ENCODE measurements at places on chromosomes 16 and 17.
A peak's percentile ranks its signal among the peaks of the same experiment; 100 is the strongest.

DNA sequence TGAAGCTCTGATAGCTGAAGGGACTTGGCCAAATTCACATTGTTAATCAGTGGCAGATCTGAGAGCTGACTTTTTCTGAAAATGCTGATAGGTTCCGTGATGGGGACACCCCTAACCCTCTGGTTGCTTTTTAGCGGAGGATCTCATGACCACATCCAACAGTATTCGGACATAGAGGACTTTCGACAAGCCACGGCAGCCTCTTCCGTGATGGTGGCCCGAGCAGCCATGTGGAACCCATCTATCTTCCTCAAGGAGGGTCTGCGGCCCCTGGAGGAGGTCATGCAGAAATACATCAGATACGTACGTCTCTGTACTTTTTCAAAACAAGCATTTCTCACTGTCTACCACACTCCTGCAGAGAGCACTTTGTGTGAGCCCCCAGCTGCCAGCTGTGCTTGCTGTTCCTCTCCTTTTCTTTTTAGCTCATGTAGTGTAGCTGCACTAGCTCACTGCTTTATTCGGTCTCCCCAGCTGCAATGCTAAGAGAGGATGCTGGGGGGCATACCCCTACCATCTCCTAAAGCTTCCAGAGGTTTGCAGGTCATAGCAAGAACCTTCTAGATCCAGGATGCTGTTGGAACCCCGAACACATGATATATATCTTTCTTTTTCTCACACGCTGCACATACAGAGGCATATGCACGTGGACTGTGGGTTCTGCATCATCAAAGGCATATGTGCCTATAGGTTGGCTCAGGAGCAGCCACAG lies 14.2 kb upstream of the NFATC3 start:
- no peak for DNase-seq

GRCh38 chr17:78883533-78884131 lies 19.4 kb downstream of the CEP295NL start:
- peak; percentile 76 for DNase-seq

GRCh38 chr16:24430954-24431760 lies 108.2 kb upstream of the RBBP6 start:
- no peak for DNase-seq

DNA sequence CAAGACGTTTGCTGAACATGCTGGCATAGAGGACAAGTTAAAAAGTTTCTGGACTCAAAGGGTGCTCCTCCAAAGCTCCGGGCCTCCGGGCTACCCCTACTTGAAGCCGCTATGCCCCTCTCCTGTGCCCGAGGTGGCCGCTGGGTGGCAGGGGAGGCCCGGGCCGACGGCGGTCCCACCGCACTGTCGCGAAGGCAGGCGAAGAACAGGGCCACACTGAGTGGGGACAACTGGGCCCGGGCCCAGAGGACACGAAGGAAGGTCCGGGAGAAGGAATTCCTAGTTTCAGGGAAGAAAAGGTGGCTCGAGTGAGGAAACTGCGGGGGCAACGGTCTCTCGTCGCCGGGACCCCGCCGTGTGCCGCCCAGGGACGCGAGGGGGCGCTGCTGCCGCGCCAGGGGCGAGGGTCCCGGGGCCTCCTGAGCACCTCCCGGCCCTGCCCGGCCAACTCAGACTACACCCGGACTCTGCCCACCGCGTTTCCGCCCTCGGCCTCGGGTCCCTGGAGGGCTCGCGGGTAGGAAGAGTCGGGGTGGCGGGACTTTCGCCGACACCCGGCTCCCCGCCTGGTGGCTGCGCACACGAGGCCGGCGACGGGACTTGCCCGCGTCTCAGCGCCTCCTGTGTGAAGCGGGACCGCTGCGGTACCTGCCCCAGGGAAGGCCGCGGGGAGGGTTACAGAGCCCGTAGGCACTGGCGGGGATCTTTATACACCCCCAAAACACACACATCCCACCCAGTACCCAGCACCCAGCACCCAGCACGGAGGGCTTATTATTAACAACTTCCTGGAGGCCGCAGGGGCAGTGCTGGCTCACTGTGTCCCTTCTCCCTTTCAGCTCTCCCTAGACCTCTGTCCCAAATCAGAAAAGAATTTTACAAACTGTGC lies 772 bp upstream of the CHCT1 start:
- DNase-seq: no peak

GRCh38 chr17:39132192-39132610 lies 19.2 kb downstream of the PLXDC1 start:
- DNase-seq: no peak

DNA sequence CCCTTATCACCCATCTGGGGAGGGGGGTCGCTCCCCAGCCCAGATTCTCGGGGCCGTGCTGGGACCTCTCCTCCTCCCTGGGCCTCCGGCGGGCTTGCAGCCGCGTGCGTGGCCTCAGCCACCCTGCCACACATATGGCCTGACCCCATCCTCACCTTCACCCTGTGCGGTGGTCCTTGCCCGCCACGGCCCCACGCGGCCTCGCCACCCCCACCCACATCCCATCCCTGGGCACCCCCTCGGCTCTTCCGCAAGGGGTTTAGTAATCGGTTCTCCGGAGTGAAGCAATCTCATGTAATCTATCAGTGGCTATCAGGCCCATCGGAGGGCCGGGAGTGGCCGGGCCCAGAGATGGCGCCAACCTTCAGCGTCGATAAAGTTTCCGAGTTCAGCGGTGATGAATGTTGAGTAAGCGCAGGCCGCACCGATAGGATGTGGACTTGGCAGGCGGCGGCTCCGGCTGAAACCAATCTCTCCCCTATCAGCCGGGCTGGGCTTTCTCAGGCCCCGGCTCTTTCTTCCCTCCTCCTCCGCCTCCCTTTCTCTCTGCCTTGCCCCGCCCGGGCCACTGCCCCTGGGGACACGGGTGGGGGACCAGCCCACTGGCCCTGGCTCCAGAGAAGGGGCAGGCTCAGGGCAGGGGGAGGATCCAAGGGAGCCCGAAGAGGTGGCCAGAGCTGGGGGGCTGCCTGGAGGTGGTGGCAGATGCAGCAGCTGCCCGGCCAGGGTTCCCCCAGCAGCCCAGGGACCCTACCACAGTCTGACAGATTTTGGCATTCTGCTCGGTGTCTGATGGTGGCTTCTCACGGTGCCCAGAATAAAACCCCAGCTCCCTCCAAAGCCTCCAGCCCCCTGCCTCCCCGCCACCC lies 20.8 kb downstream of the ZFPM1 start:
- DNase-seq: no peak

- DNase-seq: no peak
These were observed 17.9 kb downstream of the MYO18A start for GRCh38 chr17:29162082-29162908.

DNA sequence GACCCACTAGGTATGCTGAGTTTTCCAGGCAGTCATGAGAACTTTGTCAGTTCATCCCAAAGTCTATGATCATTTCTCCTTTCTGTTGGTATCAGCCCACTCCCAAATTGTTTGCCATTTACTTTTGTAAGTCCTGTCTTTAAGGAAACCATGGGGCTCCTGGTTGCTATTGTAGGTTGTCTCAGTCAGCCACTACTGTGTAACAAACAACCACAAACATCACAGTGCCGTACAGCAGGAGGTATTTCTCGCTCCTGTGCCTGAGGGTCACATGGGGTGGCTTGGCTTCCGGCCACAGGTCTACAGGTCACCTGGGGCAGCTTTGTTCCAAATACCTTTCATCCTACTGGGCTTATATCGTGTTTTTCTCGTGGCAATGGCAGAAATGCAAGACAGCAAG lies 71.6 kb downstream of the C17orf67 start:
- no peak for DNase-seq

DNA sequence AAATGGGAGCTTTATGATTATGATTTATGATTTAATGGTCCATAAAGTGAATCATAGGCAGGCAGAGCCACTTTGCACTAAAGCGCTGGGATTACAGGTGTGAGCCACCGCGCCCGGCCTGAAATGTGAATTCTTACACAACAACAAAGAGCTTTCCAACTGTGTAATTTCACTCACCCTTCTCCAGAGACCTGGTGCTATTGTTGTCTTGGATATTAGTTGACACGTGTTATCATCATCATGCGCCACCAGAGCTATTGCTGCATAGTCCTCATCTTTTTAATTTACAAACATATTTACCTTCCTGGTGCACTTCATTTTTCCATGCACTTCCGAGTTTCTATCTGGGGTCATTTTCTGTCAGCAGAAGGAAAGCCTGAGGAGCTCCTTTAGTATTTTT lies 4.8 kb upstream of the UTS2R start:
- no peak for DNase-seq

- DNase-seq: peak; percentile 98
These were observed 11.6 kb upstream of the MARCHF10 start for GRCh38 chr17:62819511-62820221.

GRCh38 chr16:69435977-69436820 lies 11.8 kb downstream of the CYB5B start:
- no peak for DNase-seq

DNA sequence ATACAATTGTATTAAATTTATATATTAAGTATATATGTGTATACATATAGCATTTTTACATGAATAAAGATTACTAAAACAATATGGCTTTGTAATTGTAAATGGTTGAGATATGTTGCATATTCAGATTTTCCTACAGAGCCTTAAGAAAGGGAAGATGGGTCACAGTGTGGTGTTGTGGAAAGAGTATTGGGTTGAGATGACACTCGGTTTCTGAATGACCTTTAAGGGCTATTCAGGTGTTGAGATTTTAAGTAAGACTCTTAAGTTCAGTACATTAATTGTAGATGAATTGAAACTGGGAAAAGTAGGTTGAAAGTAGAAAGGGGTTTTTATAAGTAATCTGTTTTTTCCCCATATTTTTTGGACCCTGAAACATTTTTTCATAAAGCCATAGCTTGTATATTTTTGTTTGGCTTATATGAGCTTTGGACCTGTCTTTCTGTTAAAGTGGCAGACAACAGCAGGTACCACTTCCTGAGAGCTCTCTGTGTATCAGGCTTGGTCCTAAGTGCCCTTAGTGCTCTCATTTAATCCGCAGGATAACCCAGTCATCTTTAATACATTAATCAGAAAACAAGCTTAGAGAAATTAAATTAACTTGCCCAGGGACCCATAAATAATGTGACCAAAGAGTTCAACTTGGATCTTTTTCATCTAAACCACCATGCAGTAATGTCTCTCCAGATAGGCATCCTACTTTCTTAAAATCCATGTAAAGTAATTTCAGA lies 48.5 kb upstream of the MRC2 start:
- no peak for DNase-seq

DNA sequence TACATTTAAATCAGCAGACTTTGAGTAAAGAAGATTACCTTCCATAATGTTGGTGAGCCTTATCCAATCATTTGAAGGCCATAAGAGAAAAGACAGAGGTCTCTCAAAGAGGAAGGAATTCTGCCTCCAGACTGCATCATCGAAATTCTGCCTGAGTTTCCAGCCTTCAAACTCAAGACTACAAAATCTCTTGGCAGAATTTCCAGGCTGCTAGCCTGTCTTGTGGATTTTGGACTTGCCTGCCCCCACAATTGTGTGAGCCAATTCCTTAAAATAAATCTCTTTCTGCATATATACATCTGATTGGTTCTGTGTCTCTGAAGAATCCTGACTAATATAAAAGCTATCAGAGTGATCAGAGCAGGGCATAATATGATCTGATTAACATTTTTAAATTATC lies 216.6 kb upstream of the CPHXL start:
- DNase-seq: no peak

DNA sequence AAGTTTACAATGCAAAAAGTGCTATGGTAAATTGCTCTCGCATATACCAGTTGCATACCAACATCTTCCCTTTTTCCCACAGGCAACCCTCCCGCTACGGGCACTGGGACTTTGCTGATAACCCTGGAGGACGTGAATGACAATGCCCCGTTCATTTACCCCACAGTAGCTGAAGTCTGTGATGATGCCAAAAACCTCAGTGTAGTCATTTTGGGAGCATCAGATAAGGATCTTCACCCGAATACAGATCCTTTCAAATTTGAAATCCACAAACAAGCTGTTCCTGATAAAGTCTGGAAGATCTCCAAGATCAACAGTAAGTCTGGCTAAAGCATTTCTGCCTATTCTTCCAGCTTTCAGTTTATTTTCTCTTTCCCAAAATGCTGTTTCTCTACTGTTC lies 27.9 kb upstream of the HSBP1 start:
- DNase-seq: peak; percentile 15

- DNase-seq: no peak
These were observed 21.5 kb downstream of the GFOD2 start for GRCh38 chr16:67697422-67698185.

DNA sequence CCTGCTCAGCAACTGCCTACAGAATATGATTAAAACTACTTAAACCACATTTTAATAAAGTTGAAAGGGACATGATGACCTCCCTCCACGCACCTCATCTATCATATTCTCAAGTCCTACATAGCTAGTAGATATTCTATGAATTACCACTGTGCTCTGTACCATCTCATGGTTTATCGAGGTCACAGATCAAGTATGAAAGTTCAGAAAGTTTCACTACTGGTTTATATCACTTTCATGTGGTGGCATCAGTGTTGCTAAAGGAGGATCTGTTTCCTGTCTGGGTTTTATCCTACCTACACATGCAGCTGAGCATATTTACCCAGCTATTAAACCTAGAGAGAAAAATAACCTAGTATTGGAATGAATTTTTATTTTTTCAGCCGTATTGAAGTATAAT lies 214.9 kb upstream of the MON1B start:
- DNase-seq: no peak

- no peak for DNase-seq
These were observed 1.7 kb downstream of the ZNF469 start for GRCh38 chr16:88384222-88385111.

DNA sequence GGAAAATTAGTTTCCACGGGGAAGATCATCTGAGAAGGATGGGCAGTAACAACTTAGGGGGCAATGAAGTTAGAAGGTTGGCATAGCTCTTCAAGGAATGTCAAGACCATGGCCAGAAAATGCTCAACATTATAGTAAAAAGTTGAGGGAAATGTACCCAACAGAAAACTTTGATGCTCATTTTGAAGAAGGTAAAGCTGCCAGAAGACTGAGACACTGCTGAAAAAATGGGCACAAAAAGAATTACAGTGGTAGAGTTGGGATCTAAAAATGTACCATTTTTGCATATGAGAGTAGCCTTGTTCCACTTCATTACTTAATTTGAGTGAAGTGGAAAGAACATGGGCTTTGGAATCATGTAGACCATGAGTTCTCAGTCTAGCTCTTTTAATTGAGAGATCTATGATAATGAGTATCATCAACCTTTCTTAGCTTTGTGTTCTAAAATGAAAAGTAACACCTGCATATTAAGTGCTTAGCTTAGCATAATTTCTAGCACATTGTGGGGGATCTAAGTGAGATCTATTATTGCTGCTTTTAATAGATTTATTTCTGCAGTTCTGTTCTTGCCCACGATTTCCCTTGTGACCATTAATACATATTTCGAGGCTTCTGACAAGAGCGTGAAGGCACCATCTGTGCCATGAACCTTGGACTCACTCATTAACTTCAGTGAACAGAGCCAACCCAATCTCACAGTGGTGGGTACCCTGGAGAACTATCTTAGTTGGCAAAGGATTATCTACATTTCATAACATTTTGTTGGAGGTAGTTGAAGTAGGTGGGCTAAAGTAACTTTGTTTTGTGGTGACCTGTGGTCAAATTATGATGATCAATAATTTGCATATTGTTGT lies 3.0 kb downstream of the NACA2 start:
- no peak for DNase-seq

- no peak for DNase-seq
These were observed 79.0 kb upstream of the SMURF2 start for GRCh38 chr17:64741038-64741641.

Data from non-pigmented ciliary epithelial cell (primary cell).